ENCODE measurements at places on chromosomes 6 and 20.
A peak's percentile ranks its signal among the peaks of the same experiment; 100 is the strongest.

GRCh38 chr20:1848373-1848772 is 46.8 kb upstream of the SIRPA start:
- no peak for DNase-seq

- peak; percentile 89 for DNase-seq
These were observed 94.5 kb upstream of the FOXP4 start for GRCh38 chr6:41451515-41452163.

- DNase-seq = peak; percentile 29
These were observed 320.0 kb downstream of the GJA1 start for GRCh38 chr6:121755485-121755884.

- no peak for DNase-seq
These were observed 504 bp downstream of the SNTA1 start for GRCh38 chr20:33443006-33443511.

GRCh38 chr6:97049253-97050011 is 124.9 kb downstream of the KLHL32 start:
- no peak for DNase-seq

GRCh38 chr6:113565306-113565705 is 291.8 kb upstream of the MARCKS start:
- DNase-seq = no peak

- no peak for DNase-seq
These were observed 59.1 kb upstream of the F13A1 start for GRCh38 chr6:6379573-6379972.

DNA sequence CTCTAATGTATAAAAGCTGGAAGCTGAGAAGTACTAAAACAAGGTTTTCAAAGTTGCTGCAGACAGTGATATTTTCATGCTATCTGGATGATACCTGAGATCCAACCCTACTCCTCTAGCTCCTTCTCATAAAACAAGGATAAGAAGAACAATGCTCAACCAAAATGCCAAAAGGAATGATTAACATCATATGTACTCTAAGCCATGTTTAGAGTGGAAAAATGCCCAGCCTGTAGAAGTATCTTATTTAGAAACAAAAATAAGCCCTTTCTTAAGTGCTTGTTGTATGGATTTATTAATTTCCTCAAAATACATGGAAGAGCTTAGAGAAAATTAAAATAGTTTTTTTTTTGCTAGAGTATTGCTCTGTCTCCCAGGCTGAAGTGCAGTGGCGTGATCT is 23.7 kb downstream of the ECHDC1 start:
- no peak for DNase-seq

DNA sequence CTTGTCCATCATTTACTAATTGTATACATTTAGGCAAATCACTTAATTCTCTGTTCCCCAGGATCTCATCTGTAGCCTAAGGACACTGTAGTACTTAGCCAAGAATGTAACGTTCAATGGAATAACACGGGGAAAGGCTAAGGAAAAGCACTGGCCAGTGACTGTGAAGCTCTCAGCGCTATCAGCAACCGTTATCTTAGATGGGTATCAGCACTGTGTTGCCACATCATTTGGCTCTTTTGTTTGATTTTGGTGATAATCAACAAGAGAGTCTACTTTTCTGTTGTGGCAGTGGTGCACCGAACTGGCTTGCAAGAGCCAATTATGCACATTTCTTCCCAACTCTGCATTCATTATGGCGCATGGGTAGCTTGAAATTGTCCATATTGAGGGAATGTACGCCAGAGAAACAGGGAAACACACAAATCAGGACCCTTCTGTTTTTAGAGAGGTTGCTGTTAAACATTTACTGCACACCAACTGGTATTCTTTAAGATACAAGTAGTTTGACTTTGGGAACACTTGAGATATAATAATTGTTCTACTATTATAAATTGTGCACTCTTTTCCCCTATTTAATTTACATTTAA is 93.7 kb upstream of the C6orf118 start:
- no peak for DNase-seq

- DNase-seq = peak; percentile 23
These were observed 20.7 kb upstream of the PHACTR3 start for GRCh38 chr20:59583428-59584277.

- DNase-seq = peak; percentile 29
These were observed 441.4 kb upstream of the PLCB4 start for GRCh38 chr20:8627340-8628004.

- no peak for DNase-seq
These were observed 3.6 kb downstream of the NELFCD start for GRCh38 chr20:58984691-58985090.

DNA sequence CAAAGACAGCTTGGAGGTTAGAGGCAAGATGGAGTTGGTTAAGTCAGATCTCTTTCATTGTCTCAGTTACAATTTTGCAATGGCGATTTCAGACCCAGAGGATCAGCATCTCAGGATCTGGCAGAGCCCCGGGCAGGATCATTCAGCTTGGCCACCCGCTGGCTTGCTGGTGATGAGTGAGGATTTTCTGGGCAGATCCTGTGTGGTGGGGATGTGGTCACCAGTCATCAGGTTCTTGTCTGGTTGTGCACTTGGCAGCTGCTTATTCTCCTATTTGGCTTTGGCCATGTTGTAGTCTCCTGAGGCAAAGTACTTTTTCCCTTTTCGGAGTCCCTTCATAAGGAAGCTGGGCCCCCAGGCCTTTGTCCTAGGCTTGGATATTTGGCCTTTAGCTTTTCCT is 953.9 kb downstream of the KIF16B start:
- DNase-seq = no peak

- DNase-seq = no peak
These were observed 19.4 kb downstream of the QRSL1 start for GRCh38 chr6:106648651-106649308.

GRCh38 chr6:41488433-41489119 is 57.6 kb upstream of the FOXP4 start:
- no peak for DNase-seq

DNA sequence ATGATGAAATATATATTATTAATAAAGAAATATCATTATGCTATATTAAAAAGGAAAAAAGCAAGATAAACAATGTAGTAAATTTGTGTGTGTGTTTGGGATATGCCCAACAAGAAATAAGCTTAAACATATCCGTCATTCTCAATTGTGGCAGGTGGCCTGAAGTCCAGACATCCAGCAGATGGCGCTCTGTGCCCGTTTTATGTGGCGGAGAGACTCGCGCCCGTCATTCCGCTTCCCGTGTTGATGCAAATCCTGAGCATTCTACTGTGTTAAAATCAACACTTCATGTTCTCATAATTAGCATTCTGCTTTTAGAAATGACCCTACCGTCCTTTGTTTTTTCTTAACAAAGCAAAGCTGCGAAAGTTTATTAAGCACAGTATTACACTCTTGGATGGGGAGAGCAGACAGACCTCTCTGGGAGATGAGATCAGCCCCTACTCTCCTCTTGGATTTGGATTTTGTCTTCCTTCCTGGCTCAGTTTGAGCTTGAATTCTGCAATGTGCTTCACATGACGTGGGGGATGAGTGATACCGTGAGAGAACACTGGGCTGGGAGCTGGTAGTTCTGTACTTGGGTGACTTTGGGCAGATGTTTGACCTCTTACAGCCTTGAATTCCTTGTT is 125.8 kb downstream of the MCHR2 start:
- peak; percentile 40 for DNase-seq

DNA sequence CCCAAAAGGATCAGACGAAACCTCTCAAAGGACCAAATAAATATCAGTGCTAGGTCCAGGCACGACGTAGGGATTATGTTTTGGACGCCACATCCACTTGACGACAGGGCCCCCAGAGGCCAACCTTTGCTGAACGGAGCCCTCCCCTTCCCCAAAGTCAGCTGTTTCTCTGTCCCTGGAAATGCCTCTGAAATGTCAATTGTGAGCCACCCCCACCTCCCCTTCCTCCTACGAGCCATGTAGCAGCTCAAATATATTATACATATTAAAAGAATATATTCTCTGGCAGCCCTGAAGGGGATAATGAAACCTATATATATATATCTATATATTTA is 39.6 kb upstream of the BLCAP start:
- no peak for DNase-seq

GRCh38 chr6:81925201-81925600 is 172.7 kb upstream of the TENT5A start:
- DNase-seq = no peak

- peak; percentile 39 for DNase-seq
These were observed 109.9 kb upstream of the FOXC1 start for GRCh38 chr6:1499777-1500176.

- DNase-seq = no peak
These were observed 16.3 kb downstream of the PTPRK start for GRCh38 chr6:128504003-128504654.

- no peak for DNase-seq
These were observed 26.9 kb upstream of the CHMP4B start for GRCh38 chr20:33784225-33784624.

GRCh38 chr6:89987140-89987539 is 92.9 kb downstream of the GJA10 start:
- no peak for DNase-seq

- no peak for DNase-seq
These were observed 4.9 kb upstream of the BEND6 start for GRCh38 chr6:56949925-56950495.

GRCh38 chr6:164098857-164099267 is 684.3 kb downstream of the QKI start:
- peak; percentile 60 for DNase-seq

- no peak for DNase-seq
These were observed 20.0 kb upstream of the POU5F1 start for GRCh38 chr6:31190488-31190887.

GRCh38 chr6:132458887-132459604 is 53.9 kb downstream of the STX7 start:
- no peak for DNase-seq

GRCh38 chr6:106466211-106466610 is 105.7 kb downstream of the CRYBG1 start:
- no peak for DNase-seq
